ENCODE measurements at places on chromosomes 6 and 20. TPM values are rescaled to one million over a fixed set of nuclear protein-coding genes. Genes with fewer than 3 reads are reported as not detected.

Gene ZSCAN23
- 0.94 TPM for total RNA-seq

Gene SSTR4
- not detected for total RNA-seq

Gene CRISP3
- not detected for total RNA-seq

Gene SRXN1
- total RNA-seq: 21.2 TPM

Gene DZANK1
- total RNA-seq: 1.2 TPM

Gene HEY2
- 4.9 TPM for total RNA-seq

Gene RIMS4
- 0.59 TPM for total RNA-seq

Gene FOXQ1
- not detected for total RNA-seq
